HepG2 (cell line): ENCODE measurements at places on chromosomes 4 and X.
A peak's percentile ranks its signal among the peaks of the same experiment; 100 is the strongest.

GRCh38 chr4:48137846-48138245 is 3.8 kb upstream of the TXK start:
- DNase-seq, result no peak

DNA sequence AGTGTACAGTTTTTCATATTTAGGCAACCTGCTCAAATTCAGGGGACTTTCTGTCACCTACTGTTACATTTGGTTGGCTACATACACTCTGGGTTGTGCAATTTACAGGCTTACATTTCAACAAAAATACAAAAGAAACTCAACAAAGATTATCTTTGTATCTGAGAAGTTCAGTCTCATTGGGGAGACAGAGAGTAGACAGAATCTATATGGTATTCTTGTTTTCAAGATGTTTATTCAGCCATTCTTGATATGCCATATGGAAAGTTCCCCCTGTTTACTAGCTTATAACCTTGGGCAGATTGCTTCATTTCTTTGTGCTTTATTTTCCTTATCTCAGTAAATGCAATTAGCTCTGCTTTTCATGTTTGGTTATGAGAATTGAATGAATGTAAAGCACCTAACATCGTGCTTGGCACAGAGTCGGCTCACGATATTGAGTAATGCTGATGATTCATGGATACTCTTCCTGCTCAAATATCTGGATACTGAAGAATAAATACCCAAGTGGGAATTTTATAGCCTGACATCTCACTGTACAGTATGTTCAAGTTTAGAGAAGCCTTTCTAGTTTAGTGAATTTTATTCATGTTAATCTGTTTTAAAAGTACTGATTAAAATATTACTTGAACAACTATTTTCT is 96.5 kb upstream of the PACRGL start:
- DNase-seq, result no peak

- DNase-seq, result no peak
Measured at GRCh38 chr4:89162496-89162895, 51.2 kb downstream of the TIGD2 start.

DNA sequence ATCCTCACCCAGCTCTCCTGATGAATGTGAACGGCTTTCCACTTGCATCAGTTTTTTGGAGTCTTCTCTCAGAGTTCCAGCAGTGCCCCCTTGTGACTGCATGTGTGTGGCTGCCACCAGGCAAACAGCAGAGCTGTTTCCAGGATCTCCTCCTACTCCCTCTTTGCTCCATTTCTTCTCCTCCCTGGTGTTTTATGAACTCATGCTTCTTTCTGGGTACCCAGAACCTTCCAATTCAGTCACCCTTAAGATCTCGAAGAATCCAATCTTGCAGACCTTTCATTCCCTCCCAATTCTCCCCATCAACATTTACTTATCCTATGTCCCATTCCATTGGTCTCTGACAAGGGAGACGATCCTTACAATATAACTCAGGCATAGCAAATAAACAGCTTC is 6.8 kb upstream of the TCEANC start:
- DNase-seq, result peak; percentile 30

- no peak for DNase-seq
Measured at GRCh38 chr4:146439437-146439836, 82.3 kb downstream of the SLC10A7 start.

- DNase-seq, result peak; percentile 65
Measured at GRCh38 chr4:38189445-38189844, 229.2 kb downstream of the PTTG2 start.

GRCh38 chrX:67582436-67582835 is 38.6 kb downstream of the AR start:
- no peak for DNase-seq

- DNase-seq, result no peak
Measured at GRCh38 chr4:128942607-128943006, 133.1 kb downstream of the JADE1 start.

DNA sequence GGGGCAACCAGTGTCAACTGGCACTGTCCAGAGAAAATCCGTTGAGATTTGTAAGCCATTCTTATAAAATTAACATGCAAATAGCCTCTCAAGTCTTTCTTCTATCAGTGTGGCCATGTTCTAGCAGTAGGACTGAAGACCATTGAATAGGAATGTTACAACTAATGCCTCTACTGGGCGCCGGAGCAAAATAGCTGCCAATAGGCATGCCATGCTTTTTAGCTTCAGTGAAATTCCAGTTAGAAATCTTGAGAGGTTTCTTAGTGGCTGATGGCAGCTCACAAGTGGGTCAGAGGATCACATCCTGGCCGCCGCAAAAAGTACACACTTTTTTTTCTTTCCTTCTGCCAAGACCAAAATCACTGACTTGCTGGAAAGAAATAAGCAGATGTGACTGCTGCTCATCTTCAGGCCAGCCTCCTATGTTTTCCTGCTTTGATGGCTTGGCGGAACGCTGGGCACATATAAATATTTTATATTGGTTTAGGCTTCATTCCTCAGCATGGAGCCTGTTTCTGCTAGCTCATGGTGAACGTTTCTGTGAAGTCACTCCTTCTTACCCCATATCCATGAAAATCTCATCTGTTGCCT is 293.1 kb downstream of the TENM3 start:
- no peak for DNase-seq

DNA sequence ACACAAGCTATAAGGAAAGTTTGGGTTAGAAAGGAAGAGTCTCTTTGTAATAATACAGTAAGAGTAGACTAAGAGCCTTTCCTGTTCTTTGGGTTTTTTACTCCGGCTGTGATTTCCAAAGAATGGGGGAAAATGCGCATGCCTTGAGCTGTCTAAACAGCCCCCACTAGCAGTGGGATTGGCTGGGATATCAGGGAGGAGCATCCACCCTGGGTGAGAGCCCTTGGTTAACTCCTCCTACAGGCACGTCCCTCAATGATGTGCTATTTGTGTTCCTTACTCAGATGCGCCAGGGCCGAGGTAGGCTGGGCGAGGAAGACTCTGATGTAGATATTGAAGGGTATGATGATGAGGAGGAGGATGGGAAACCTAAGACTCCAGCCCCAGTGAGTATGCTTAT is 74.0 kb upstream of the OGT start:
- DNase-seq, result no peak

GRCh38 chrX:150377005-150377404 is 13.9 kb downstream of the MAMLD1 start:
- no peak for DNase-seq

GRCh38 chr4:100962698-100963097 is 384.6 kb downstream of the PPP3CA start:
- DNase-seq, result no peak

- no peak for DNase-seq
Measured at GRCh38 chrX:151031391-151031975, 48.3 kb downstream of the HMGB3 start.

DNA sequence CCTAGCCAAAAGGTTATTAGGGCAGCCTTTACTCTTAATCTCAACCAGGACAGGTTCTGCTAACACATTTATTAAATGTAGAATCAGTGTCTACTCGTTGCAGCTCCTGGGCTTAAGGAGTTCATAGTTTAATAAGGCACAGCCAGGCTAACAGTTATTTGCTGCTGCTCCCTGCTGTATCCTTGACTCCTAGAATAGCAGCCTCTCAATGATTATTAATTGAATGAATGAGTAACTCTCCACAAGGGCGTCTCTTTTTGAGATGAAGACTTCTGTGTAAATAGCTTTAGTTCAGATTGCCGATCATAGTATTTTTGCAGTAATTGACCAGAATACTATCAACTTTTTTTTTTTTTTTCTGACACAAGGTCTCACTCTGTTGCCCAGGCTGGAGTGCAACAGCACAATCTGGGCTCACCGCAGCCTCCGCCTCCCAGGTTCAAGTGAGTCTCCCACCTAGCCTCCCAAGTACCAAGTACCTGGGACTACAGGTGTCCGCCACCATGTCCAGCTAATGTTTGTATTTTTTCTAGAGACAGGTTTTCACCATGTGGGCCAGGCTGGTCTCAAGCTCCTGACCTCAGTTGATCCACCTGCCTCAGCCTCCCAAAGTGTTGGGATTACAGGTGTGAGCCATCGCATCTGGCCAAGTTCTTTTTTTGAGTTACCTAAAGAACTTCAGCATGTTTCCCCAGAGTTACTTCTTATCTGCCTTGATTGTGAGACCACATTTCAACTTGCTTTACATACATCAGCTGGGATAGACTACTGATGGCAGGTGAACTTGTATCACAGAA is 2.9 kb downstream of the UGDH start:
- DNase-seq, result peak; percentile 38

DNA sequence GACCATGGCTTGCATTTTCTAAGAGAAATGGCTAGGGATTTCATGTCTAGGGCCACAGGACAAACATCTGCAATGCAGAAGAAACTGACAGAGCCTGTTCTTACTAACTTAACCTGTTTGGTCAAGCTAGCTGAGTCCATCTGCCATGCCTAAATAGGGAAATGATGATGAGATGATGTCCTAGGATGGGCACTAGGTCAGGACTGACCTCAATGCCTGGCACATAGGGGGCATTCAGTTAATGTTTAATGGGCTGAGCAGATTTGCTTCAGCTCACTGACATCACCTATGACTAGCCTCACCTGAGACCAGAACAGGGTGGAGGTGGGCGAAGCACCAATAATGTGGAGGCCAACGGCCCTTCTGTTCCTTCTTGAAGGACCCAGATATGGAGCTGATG is 174.2 kb upstream of the SCML1 start:
- no peak for DNase-seq

GRCh38 chr4:123017636-123018395 is 95.4 kb upstream of the NUDT6 start:
- no peak for DNase-seq

DNA sequence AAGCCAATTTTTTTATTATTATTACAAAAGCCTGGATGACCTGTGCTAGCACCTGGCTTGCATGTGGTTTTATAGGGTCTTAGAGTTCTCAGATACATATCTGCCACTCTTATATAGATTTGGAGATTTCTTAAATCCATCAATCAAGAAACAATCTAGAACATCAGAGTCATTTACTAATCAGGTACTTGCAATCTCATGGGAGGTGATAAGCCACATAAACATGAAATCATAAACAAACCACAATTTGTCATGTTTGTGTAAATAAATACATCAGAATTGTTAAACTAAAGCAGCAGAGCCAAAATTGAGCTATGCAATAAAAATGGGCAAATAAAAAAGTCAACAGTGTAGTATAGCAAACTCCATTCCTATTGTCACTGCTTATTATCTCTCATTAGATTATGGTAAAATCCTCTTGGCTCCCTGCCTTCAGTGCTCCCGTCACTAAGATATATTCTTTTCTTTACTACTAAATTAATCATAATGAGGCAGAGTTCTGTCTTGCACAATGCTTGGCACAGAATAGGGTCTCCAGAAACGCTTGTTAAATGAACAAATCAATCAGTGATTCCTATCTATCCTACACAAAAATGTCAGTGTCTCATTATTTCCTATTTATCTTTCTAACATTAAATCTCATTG is 108.7 kb upstream of the TTC29 start:
- DNase-seq, result no peak

DNA sequence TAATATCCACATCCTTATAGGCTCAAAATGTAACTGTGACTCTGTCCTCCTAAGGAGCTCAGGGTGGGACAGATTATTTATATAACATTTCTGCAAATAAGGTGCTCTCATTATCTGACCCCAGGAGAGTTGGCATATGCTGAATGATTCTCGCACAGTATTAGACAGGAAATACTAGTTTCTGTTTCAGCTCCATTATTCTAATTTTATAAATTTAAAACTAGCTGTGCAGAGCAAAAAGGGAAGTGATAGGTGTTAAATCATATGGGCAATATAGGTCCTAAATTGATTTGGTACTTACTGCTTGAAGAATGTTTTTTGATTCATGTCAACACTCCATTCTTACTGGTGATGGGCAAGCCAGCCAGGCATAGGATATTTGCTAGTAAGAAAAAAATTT is 141.5 kb downstream of the GLRA2 start:
- DNase-seq, result no peak

- DNase-seq, result no peak
Measured at GRCh38 chrX:138020941-138021340, 455.0 kb downstream of the ZIC3 start.

- DNase-seq, result no peak
Measured at GRCh38 chr4:13844740-13845139, 217.2 kb upstream of the BOD1L1 start.

DNA sequence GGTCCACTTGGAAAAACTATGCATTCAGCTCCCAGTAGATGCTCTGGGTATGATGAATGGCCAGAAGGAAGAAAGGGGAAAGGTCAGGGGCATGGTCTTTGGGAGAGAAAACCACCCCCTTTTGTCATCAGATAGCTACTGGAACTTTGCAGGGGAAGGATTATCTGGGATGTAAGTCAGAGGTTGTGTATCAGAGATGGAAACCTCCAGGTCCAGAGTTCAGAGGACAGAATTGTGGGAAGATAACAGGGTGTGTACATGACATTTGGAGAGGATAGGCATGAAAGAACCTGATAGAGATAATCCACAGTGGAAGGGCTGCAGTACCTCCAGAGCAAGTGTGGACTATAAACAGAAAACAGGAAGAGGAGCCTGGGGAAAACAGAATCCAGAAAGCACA is 262.7 kb downstream of the SPRY1 start:
- DNase-seq, result peak; percentile 93

- no peak for DNase-seq
Measured at GRCh38 chr4:101158134-101158482, 189.2 kb downstream of the PPP3CA start.

- no peak for DNase-seq
Measured at GRCh38 chr4:61332693-61333092, 132.6 kb downstream of the ADGRL3 start.

DNA sequence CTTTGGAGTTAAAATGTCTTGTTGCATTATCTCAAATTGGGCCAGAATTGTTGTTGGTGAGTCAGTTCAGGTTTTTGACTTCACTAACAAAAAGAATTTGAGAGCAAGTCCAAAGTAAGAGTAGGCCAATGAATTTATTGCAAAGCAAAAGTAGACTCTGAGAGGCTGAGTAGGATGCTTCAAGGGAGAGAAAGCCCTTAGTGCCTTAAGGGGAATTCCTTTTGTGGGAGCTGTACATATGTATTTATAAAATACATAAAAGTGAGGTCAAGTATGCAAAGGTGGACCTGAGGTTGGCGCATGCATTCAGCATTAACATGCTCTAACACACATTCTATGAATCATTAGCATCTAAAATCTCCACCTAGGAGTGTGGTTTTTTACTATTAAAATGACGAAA is 565.4 kb downstream of the GRXCR1 start:
- DNase-seq, result no peak

- DNase-seq, result no peak
Measured at GRCh38 chr4:184053434-184053833, 148.3 kb downstream of the STOX2 start.

DNA sequence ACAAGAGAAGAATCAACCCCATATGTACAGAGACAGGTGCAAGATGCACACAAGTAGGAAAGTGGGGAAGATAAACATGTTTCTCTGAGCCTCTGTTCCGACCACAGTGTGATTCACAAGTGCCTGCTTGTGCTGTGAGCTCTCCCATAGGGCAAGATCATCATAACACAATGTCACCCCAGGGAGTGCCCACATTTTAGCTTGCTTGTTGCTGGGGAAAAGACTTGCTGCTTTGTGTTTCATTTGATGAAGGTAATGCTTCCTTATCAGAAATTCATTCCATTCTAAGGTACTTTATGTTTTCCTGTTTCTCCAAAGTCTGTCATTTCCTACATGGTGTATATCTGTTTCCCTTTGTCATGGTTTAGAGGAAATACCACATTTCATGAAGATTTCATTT is 304.5 kb upstream of the DIPK2B start:
- DNase-seq, result no peak
